ENCODE measurements at places on chromosomes 5 and 9. TPM values are rescaled to one million over a fixed set of nuclear protein-coding genes. Genes with fewer than 3 reads are reported as not detected.

GRCh38 chr9:137387114-137387890 lies 35.7 kb downstream of the EXD3 start:
- no peak for DNase-seq

- DNase-seq: no peak
These were observed 755.4 kb upstream of the CTNND2 start for GRCh38 chr5:12659686-12660085.

DNA sequence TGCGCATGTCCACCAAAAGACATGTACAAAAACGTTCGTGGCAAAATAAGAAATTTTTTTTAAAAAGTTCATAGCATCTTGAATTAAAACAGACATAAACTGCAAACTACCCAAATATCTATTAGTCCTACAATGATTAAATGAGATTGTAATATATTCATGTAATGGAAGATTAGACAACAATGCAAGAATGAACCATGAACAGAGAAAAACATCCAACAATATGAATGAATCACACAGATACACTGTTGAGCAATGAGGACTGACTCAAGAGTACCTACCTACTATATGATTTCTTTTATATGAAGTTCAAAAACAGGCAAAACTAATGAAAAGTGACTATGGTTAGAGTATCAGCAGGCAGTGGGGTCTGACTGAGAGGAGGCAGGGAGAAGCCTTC lies 17.9 kb upstream of the CTNNAL1 start:
- peak; percentile 55 for DNase-seq

- no peak for DNase-seq
These were observed 14.0 kb downstream of the ARL15 start for GRCh38 chr5:54296386-54296785.

- no peak for DNase-seq
These were observed 555.3 kb upstream of the ZNF608 start for GRCh38 chr5:125301711-125302110.

- no peak for DNase-seq
These were observed 96.9 kb upstream of the HAPLN1 start for GRCh38 chr5:83817591-83817990.

DNA sequence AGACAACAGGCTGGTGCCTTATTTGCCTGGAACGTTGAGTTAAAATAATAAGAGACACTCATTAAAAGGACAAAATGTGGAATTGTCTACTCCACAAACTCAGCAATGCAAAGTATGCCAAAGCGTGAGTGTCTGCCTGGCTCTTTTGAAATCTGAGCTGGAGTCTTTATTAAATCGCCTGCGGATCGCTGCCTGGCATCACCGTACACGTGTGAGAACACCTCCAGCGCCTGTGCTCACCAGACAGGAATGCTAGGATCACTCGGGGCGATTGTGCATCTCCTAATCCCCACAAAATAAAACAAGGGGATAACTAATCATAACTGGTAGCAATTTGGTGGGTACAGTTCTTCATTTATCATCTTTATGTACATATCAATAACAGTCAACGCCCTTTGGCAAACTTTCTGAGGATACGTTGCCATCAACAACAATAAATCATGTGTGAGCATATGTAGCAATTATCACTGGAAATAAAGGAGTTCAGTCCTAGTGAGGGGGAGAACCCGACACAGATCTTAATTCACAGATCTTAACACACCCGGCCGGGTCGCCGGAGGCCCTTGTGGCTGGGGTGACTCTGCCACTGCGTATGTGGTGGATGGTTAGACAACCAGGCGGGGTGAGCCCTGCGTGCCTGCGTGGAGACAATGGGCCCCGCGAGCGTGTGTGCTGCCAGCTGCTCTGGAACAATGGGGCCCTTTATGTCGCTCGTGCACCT lies 284.9 kb upstream of the IRX1 start:
- DNase-seq: no peak

DNA sequence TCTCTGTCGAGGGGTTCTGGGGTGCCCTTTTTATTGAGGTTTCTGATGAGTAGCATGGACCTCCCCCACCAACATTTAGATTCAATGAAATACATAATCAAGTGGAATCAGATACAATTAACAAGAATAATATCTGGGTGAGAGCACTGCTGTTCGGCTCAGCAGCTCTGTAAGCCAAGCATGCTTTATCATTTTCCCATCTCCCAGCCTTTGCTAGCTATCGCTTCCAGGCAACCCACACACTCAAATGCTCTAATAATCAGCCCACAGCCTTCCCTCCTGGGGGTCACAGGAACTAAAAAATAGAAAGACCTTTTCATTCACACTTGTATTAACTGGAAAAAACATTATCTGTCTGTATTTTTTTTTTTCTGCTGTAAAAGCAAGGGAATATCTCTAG lies 8.9 kb downstream of the PLPPR1 start:
- no peak for DNase-seq

- no peak for DNase-seq
These were observed 288.1 kb downstream of the NNT start for GRCh38 chr5:43891112-43891511.

DNA sequence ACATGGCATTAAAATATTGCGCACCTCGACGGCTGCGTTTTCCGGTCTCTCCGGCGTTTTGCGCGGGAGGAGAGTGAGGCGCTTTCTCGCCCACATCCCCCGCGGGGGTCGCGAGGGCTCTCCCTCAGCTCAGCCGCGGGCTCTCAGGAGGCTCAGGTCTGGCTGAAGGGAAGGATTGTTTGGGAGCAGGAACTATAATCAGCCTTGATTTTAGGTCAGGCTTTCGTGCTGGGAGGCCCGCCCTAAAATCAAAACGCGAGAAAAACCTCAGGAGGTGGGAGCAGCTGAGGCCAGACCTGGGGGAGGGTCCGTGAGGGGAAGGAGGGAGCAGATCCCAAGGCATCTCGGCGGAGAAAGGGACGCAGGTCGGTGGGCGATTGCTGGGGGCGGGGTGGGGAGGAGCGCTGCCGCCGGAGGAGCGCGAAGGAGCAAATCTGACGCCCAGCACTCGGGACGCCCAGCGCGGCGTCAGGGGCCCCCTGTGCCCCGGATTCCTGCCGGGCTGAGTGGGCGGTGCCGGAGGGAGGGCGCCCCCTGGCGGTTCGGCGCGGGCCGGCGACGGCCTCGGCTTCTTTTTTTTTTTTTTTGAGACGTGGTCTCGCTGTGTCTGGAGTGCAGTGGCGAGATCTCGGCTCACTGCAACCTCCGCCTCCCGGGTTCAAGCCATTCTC lies 18.7 kb upstream of the RNF130 start:
- DNase-seq: peak; percentile 59

DNA sequence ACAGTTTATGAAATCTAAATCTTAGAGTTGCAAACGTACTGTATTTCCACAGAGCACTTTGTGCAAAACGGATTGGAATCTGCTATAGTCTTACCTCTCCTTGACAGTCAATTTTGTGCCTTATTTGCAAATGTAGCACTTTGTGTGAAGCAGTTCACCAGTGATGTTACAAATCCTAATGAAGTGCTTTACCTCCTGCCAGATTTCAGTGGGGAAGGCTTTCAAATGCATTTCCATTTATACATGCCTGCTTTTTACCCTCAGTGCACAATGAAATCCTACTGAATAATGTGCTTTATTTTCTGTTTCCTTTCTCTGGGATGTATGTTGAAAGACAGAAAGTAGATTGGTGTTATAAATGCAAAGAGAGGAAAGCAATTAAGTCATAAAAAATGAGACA lies 2141.6 kb upstream of the C9orf72 start:
- DNase-seq: no peak

GRCh38 chr5:172442592-172442991 lies 11.7 kb downstream of the SH3PXD2B start:
- DNase-seq: peak; percentile 61

DNA sequence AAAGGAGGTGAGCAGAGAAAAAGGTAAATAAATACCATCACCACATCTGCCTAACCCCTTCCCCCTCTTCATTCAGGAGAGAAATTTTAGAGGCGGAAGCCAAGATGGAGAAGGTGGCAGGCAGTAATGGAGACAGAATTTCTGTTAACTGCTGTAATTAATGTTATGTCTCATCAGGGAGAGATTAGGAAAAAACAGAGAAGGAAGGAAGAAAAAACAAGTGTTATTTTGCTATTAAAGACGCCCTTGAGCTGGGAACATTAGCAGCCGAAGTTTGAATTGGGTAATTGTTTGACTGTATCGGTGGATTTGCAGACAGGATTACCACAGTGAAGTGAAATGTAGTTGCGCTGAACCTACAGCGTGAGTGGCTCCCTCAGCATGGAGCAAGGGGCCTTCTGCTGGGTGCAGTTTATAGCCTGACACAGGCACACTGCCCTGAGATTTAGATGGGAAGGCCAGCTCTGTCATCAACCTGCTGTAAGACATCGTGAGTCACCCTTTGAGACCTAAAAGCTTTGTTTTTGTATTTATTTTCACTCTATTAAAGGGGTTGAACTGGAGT lies 136.3 kb downstream of the ASTN2 start:
- no peak for DNase-seq

GRCh38 chr5:111453295-111453694 lies 59.0 kb downstream of the STARD4 start:
- DNase-seq: peak; percentile 55

GRCh38 chr9:134514503-134514902 lies 127.1 kb upstream of the COL5A1 start:
- no peak for DNase-seq

GRCh38 chr5:154836225-154836624 lies 14.2 kb downstream of the FAXDC2 start:
- no peak for DNase-seq

DNA sequence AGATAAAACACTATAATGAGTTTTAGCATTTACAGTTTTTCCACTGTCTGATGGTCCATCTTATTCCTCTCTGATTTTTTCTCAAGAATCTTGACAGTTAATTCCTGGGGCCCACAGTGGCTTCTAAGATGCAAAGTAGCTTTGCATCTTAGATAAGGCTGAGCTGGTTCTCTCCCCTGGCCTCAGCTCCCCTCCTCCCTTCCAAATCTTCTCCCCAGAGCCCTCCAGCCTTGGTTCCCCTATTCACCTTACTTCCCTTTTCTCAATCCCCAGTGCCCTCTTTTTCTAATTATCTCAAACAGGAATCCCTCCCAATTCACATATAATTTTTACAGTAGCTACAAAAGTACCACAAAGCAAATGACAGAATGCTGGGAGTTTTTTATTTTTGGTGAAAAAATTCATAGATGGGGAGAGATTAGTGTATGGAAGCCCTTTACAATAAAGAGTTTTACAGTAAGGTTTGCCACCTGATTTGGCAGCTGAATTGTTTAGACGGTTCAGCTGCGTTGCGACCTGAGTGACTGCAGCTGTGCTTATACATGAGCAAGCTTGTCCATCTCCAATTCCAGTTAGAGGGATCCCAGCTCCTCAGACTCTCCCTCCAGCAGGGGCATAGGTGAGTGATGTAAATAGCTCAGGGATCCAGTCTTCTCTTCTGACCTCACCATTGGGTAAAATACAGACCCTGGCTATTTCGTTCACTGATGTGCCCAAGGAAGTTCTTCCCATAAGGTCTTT lies 51.4 kb upstream of the CKMT2 start:
- DNase-seq: no peak

DNA sequence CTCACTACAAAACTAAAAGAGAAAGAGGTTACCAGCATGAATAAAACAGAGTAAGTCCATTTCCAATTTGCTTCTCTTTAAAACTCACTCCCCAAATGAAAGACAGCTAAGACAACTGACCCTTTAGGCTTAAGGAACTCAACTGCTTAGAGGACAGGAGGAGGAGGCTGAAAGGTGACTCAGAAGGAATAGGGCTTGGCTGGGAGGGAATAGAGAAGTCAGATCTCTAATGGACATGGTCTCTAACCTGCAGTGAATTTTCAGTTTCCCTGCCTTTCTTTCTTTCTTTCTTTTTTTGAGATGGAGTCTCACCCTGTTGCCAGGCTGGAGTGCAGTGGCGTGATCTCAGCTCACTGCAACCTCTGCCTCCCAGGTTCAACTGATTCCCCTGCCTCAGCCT lies 261.8 kb upstream of the CLINT1 start:
- no peak for DNase-seq

GRCh38 chr5:184471-184870 lies 6.8 kb upstream of the LRRC14B start:
- no peak for DNase-seq

DNA sequence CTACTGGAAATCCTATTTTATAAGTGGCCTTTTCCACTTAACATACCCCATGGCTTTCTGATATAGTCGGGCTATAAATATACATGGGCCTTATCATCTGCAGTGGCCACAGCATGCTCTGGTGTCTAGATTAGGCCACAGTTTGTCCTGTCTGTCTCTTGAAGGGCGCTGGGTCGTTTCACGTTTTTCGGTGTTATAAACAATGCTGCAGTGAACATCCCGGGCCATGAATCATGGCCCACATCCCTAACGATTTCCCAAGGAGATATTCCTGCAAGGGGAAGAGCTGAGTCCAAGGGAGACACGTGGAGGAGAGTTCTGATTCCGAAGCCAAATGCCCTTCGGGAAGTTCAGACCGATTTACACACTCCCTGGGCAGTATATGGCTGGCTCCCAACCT lies 8.4 kb downstream of the PLPP7 start:
- no peak for DNase-seq

DNA sequence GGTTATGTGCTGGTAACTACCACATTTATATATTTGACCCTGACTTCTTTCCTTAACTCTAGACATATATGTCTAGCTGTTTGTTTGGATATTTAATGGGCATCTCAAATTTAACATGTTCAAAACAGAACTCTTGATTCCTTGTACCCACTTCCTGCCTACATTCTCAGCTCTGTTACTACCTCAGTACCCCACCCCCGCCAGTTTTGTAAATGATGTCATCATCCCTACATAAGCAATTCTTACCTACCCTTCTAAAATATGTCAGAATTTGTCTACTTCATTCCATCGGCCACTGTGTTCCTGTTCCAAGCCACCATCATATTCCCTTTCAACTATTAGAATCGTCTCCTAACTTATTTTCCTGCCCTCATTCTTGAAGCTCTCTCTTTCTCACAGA lies 4.8 kb downstream of the RAD50 start:
- peak; percentile 12 for DNase-seq

PCDHGB5 gene
- 17.5 TPM for total RNA-seq

IER5L gene
- total RNA-seq: 12.5 TPM

PCDHGA11 gene
- total RNA-seq: 5.4 TPM

PIP5K1B gene
- total RNA-seq: not detected

PCDHA1 gene
- total RNA-seq: not detected

KCNMB1 gene
- not detected for total RNA-seq

PDZD2 gene
- total RNA-seq: not detected

SLC6A7 gene
- not detected for total RNA-seq

C9orf50 gene
- total RNA-seq: not detected

CEP78 gene
- 18.3 TPM for total RNA-seq

SLF1 gene
- 7.5 TPM for total RNA-seq
